CD8-positive, alpha-beta memory T cell (primary cell): ENCODE measurements at places on chromosomes 2 and 18.
A peak's percentile ranks its signal among the peaks of the same experiment; 100 is the strongest.

DNA sequence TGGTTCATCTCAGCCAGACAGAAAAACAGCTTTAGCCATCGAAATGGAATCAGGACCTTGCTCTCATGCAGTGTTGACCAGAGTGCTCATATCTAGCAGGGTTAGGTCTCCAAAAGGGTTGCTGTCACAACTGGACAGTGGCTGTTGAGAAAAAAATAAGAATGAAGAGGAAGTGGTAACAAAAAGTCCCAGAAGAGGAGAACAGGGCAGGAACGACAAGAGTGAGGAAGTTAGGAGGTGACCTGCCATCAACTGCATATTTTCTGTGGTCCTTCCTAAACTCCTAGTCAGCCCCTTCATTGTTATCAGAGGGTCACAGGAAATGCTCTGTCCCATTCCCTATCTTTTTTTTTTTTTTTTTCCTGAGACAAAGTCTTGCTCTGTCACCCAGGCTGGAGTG lies 188.1 kb upstream of the LINC00305 start:
- no peak for DNase-seq

DNA sequence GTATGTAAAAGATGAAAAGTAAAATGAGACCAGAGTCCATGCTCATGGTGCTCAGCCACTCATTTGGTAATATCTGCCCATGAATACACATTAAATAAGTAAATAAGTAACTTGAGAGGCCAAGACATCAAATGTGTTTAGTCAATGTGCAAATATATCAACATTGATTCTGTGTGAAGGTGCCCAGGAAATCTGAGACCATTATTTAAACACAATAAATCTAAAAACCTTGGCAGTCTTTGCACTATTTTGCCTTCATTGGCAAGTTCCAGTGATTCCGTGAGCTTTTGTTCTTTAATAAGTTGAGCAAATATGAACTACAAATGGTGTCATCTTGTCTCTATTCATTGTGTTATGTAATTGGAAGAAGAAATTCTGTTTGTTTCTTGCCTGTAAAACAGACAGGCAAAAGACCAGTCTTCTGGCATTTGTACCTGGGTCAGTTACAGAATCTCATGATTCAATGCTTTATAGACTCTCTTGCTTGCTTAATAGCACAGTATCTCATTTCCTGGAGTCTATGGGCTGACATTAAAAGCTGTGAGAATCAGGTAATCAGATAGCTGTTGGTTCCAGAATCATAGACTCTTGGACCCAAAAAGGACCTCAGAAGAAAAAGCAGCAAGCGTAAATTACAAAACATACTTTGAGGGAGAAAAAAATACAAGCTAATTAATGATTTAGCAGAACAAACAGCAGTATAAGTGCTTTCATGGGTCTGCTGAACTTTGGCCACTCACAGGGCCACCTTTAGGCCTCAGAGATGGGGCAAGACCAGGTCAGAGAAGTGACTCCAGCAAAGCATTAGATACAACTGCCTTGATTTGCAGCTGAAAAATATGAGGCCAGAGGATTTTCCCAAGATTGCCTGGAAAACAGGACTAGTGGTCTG lies 20.0 kb upstream of the SERPINB3 start:
- no peak for DNase-seq

- peak; percentile 36 for DNase-seq
Observed at GRCh38 chr18:76721207-76721996, 101.0 kb upstream of the ZNF236 start.

DNA sequence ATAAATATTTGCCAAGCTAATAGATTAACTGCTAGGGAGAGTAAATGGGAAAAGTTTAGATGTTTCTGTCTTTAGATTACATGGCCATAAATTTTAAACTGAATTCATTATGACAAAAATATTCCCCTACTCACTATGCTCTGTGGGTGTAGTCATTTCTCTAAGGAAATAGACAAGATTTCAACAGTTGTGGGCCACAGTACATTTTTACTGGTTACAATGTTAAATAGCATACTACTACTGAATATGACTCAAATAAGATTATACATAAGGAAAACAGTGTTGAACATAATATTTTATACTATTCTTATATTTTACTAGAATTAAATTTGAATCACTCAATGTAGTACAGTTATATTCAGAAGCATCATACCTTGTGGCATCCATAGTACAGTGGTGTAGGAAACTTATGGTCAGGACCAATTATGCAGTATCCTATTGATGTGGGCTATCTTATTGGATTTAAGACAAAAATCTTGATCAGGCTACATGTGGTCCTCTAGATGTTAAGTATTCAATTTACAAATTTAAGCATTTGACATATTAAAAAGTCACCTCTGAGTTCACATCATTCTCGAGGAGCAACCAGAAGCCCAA lies 33.0 kb downstream of the RPRD1A start:
- no peak for DNase-seq

GRCh38 chr2:95275601-95276243 lies 1.5 kb downstream of the PROM2 start:
- no peak for DNase-seq

- DNase-seq = no peak
Observed at GRCh38 chr2:181438261-181438660, 18.9 kb upstream of the ITGA4 start.

- no peak for DNase-seq
Observed at GRCh38 chr18:57149051-57149450, 2.2 kb downstream of the BOD1L2 start.

DNA sequence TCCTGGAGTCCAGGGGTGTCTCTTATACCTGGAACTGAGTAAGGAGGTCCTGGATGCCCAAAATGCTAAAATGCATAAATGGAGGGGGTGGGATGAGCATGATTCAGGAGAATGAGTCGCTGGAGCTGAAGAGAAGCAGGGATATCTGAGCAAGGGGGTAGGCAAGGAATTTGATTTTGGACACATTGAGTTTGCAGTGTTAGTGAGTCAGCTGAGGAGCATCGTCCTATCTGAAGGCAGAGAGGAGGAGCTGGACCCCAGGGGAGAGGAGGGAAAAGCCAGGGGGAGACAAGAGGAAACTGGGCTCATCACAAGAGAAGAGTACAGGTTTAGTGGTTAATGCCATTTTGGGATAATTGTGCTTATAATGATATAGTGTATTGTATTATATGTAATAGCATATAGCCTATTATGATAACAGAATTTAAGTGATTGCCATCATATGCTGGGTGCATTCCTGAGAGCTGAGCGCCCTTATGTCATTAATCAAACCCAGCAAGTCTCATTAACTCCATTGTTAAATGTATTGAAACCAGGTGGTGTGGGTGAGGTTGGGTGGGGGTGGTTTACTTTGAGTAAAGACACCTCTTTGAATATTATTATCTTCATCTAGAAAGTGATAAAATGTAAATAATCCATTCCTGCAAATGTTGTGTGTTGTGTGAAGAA lies 12.4 kb downstream of the EHD3 start:
- DNase-seq = no peak

DNA sequence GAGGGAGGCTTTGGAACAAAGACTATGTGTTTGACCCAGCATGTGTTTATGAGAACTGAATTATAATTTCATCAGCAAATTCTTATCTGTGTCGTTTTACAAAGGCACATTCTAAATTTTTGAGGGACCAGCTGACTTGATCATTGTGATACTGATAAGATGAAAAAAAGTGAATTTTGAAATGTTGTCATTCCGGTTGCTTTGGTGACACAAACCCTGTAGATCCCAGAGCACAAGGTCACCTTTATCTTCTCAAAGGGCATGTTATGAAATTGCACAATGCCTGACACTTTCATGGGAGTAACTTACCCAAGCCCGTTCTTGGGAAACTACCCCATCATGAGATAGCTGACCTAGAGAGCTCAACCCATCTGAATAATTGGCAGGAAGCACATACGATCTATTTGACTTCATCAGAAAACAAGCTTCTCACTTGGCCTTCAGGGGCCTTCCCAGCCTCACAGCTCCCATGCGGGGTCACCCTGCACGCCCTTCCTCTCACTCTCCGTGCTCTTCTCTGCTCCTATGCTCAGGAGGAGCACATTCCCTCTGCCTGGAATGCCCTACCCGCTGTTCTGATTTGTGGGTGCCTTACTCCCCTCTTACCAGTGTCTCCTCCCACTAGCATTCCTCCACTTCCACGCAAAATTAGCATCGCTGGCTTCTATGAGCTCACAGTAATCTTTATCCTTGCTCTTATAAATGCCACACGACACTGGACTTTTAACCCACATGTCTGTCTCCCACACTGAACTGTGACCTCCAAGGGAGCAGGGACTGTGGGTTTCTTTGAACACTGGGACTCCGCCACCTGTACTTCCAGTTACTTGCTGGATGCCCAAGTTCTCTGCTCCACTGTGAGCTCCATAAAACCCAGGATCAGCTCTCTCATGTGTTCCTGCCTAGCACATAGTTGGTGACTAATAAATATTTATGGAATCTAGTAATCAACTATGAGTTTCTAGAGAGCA lies 555.8 kb upstream of the ID2 start:
- no peak for DNase-seq

GRCh38 chr18:12639990-12640880 lies 17.7 kb downstream of the SPIRE1 start:
- DNase-seq = no peak

DNA sequence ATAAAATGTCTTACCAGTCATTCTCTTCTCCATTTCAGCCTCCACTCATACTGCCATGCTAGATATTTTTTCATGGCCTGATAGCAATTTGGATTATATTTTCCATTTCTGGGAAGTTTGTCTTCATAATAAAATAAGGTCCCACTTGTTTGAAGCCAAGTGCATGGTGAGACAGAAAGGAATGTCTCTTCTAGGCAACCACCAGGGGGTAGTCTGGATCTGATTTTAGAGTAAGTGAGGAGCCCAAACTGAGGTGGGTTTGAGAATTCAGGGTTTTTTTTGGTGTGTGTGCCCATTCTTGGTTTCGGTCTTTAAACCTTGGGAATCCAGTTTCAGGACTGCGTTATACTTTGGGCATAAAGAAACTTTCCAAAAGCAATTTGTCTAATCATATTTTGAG lies 315.5 kb downstream of the RPRM start:
- no peak for DNase-seq

DNA sequence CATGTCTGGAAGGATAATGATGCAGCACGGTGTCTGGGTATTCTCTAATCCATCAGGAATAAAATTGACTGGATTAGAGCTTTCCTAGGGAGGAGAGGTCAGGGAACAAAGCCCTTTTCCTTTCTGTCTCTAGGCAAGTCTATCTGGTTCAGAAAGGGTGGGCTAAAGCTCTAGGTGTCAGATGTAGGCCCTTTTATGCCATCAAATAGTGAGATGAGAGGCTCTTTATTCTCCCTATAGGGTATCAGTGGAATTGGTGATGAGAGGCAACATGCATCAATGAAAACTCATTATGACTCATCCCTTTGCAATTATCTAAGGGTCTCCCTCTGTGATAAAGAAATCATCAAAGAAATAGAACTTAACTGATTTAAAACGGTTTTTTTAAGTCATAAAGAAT lies 328.0 kb upstream of the CRIM1 start:
- no peak for DNase-seq

GRCh38 chr2:145596416-145596815 lies 1076.5 kb upstream of the ZEB2 start:
- no peak for DNase-seq

DNA sequence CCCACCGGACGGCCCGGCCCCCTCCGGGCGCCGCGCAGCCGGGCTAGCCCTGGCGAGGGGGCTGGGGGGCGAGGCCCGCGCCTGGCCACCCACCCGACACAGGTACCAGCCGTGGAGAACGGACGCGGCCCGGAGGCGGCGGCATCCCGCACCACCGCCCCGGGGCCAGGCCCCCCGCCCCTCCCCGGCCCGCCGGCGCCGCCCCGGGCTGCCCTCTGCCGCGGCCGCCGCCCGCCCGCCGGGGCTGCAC lies 405 bp downstream of the SOS1 start:
- no peak for DNase-seq

DNA sequence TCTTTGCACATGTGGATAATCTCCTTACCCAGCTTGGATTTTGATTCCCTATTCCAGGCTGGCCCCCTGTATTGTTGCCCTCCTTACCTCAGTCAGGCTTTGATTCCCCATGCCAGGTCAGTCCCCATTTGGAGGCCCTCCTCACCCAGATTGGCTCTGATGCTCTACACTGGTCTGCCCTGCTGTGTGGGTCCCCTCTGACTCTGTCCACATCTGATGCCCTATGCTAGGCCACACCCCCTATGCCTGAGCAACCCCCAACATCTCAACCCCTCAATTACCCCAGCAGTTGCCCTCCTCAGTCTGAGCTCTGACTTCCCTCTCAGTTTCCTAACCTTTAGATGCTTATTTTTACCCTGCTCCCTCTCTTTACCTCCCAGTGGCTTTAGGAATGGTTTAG lies 89.4 kb downstream of the UBR3 start:
- no peak for DNase-seq

DNA sequence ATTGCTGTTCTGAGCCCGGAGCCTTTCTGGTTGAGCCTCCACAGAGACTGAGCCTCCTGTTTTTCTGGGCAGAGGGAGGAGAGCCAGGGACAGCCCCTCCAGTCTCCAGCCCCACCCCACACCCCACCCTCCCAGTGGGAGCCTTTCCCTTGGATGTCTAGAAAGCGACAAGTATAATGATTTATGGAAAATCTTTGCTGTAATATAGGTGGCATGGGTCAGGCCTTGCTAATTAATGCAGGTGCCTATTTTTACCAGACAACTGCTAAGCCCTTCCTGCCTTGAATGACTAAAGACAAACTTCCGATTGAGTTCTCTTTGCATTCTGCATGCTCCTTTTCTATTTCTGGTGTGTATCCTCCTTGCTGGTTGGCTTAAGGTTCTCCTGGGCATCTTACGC lies 43.1 kb downstream of the MERTK start:
- no peak for DNase-seq

- DNase-seq = no peak
Observed at GRCh38 chr2:218679119-218679518, 7.2 kb downstream of the STK36 start.

DNA sequence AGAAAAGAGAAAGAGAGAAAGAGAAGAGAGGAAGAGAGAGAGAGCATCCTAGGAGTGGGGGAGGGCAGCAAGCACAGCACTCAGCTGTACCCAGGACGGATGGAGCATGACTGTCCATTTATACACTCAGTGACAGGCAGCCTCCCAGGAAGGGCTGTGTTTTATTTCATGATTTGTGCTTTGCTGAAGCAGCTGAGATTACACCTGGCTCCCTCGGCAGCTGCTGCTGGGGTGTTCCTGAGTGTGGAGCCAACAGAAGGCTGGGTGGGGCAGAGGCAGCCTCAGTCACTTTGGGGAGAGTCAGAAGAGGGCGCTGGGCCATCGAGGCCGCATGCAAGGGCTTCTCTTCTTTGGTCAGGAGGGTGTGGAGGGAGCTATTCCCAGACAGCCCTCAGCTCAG lies 47.8 kb upstream of the TEX51 start:
- no peak for DNase-seq

DNA sequence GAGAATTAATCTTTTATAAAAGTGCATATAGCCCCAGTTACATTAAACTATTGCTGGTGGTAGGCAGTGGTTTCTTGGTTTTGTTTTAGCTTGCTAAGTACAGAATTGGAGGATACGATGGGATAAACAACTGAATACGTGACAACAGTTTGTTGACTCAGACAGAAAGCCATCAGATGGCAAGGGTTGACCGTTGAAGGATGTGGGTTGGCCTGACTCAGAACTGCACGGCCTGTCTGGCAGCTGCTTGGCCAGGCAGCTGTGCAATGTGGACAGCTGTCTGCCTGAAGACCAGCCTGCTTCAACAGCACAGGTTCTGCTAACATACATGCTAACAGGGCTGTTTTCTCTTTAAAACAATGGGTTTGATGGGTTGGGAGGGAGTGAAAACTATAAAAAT lies 46.6 kb downstream of the PRKRA start:
- no peak for DNase-seq

- no peak for DNase-seq
Observed at GRCh38 chr2:25105336-25106085, 62.9 kb downstream of the POMC start.
